ENCODE measurements at places on chromosomes 4 and X.

- no peak for DNase-seq
These were observed 17.3 kb downstream of the F8 start for GRCh38 chrX:155005190-155005589.

DNA sequence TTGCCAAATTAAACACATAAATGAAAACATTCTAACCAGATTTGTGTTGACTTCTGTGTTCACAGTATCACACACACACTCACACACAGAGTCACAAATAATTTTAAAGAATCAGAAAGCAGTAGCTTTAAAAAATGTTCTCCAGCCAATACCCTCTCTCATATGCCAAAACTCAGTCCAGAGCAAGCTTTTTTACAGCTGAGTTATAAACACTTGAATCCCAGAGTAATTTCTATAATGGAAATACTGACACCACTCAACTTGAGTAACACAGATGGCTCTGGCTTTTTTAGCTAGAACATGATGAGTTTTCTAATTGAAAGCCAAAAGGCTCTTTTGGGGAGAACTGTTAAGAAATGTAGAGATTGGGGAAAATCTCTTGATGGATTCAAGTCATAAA lies 100.8 kb downstream of the DOCK11 start:
- no peak for DNase-seq

DNA sequence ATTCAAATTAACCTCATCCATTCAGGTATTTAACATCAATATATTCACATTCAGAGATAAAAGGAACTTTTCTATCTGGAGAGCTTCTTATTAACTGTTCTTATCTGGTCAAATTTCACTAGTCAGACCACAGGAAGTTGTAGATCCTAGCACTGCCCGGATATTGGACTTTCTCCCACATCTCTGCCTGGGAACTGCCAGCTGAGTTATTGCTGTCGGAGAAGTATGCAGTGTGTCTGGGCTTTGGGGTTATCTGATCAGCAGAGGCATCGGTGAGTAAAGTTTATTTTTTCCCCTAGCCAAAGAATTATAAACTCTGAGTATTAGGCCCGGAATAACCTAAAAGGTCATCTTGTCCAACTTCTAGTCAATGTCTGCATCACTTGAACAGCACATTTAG lies 45.1 kb downstream of the OR13H1 start:
- DNase-seq = no peak

DNA sequence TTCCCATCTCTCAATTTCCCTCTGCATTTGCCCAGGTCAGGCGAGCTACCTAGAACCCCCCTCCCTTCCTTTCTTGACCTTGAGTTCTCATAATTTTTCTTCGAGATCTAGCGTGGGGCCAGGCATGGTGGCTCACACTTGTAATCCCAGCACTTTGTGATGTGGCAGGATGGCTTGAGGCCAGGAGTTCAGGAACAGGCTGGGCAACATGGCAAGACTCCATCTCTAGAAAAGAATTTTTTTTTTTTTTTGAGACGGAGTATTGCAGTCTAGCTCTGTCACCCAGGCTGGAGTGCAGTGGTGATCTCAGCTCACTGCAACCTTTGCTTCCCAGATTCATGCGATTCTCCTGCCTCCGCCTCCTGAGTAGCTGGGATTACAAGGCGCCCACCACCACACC lies 4.5 kb upstream of the PORCN start:
- DNase-seq = no peak

DNA sequence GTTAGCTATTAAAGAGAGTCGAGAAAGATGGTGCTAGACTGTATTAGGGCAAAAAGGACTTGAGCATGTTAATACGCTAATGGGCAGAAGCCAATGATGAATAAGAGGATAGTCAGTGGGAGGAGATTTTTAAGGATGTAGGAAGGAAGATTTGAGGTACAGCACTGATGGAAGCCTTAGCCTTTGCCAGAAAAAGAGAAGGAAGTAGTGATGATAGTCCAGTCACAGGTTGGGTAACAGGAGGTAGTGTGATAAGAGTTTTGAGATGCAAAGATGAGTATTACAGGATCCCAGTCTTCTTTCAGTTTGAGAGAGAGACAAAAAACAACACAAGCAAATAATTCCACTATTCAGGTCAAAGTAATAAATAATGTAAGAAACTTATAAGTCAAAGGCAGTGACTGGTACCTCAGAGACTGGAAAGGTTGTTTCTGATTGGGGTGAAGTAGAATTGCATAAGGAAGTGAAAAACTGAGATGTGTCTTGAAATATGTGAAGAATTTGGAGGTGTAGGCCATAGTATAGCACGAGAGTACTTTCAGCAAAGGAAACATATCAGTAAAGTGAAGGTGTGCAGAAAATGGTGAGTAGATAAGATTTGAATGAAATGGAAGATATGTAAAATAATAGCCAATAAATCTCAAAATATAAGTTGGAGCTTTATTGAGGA lies 22.1 kb upstream of the NDNF start:
- DNase-seq = no peak

- no peak for DNase-seq
These were observed 76.7 kb downstream of the CPEB2 start for GRCh38 chr4:15078682-15079642.

- DNase-seq = no peak
These were observed 94.1 kb upstream of the CITED1 start for GRCh38 chrX:72399816-72400215.

DNA sequence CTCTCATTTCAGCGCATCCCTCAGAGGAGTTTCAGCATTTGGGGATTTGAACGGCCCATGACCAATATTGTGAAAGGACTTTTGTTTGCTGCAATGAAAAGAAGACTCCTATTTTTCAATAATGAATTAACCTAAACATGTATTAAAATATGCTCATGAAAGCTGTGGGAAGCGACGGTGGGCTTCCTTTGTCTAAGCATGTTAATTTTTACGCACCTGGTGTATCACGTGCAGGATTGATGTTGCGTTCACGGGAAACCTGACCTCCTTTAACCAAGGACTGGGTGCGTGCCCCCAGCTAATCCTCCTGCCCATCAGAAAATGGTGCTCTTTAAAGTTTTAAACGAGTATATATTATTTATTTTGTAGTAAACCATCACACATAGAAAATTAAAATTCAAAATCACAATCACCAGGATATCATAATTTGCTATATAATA lies 590 bp upstream of the CCDC110 start:
- no peak for DNase-seq

- DNase-seq = no peak
These were observed 118.0 kb upstream of the RPL34 start for GRCh38 chr4:108502356-108502755.

- no peak for DNase-seq
These were observed 66.4 kb downstream of the HPRT1 start for GRCh38 chrX:134526399-134526798.

- no peak for DNase-seq
These were observed 107.0 kb downstream of the IQCM start for GRCh38 chr4:149708513-149709130.
